ENCODE measurements at places on chromosomes 12 and 14. TPM values are rescaled to one million over a fixed set of nuclear protein-coding genes. Genes with fewer than 3 reads are reported as not detected.
A peak's percentile ranks its signal among the peaks of the same experiment; 100 is the strongest.

The LHX5 gene
- total RNA-seq: not detected

DNA sequence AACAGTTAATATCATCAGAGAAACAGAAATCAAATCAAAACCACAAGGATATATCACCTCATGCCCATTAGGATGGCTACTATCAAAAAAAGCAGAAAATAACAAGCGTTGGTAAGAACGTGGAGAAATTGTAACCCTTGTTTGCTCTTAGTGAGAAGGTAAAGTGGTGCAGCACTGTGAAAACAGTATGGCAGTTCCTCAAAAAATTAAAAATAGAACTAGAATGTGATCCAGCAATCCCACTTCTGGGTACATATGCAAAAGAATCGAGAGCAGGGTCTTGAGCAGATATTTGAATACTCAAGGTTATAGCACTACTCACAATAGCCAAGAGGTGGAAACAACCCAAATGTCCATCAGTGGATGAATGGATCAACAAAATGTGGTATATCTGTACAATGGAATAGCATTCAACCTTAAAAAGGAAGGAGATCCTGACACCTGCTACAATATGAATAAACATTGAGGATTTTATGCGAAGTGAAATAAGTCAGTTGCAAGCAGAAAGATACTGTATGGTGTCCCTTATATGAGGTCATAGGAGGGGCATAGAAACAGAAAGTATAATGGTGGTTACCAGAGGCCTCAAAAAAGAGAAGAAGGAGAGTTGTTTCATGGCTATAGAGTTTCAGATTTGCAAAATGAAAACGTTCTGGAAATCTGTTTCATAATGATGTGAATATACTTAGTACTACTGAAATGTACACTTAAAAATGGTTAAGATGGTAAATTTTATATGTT lies 131.0 kb upstream of the EEA1 start:
- DNase-seq: peak; percentile 35

DNA sequence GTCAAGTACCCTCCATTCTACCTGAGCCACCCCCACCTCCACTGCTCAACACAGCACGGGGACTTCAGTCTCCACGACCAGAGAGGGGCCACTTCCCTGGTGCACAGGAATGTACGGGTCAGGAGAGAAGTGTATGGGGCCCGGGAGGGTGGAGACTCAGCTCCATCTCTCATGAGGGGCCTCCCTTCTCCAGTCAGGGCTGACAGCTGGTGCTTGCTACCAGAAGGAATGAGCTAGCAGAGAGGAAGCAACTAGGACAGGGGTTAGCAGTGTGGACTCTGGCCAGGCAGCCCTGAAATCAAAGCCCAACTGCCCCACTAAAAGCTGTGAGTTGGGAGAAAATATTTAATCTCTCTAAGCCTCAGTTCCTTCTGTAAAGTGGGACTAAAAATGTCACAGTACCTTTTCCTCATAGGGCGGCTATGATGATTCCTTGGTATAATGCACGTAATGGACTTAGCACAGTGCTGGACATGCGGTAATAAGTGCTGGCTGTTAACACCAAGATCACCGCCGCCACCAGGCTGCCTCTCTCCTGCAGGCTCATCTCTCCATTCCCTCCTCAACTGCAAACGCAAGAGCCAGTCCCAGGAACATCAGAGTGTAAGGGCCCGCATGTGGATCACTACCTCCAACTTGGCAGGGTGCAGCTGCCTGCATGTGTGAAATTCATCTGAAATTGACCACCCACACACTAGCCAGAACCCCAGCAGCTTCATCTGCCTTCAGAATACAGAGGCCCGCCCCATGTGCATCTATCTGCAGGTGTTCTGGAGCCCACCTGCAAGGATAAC lies 14.6 kb downstream of the ACTN1 start:
- DNase-seq: peak; percentile 66

DNA sequence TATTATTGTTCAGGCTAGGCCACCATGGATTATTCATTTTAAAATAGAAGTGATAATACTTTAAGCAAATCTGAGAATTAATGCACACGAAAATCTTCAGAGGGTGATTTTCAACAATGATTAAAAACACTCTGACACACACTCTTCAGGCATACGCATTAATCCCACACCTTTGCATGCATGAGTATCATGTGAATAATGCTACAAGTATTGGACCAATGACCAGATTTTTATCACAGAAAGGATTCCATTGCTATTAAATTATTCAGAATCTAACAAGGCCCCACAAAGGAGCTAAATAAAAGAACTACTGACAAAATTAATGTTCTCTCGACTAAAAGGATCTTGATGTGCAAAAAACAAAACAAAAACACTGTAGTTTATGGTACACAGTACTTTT lies 11.1 kb downstream of the EPS8 start:
- no peak for DNase-seq

DNA sequence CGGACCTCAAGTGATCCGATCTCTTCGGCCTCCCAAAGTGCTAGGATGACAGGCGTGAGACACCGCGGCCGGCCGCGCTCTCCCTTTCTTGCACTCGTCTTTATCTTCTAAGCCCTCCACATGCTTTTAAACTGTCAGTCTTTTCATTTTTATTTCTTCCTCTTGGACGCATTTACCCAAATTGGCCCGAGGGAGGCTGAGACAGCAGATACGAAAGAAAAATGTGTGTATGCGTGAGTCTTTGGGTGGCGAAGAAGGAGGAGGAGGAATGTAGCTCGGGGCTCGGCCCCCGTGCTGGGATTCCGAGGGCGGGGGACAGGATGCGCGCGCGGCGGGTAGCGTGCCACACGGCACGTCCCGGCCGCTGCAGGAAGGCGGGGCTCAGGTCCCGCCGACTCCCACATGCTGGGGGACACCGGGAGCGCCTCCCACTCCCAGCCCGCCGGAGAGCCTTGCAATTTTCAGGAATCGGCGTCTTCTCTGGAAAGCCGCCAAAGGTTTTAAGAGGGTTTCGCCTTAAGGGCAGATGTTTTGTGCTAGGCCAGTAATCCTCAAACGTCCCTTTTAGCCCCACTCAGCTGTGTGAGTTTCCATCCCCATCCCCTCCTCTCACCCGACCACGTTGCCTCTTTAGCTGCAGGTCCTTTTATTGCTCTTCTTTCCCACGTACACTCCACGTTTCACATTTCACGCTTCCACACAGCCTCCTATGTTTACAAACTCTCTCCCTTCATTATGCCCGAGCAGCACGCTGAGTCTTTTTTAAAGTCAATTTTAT lies 34.7 kb upstream of the SLC2A3 start:
- peak; percentile 99 for DNase-seq

DNA sequence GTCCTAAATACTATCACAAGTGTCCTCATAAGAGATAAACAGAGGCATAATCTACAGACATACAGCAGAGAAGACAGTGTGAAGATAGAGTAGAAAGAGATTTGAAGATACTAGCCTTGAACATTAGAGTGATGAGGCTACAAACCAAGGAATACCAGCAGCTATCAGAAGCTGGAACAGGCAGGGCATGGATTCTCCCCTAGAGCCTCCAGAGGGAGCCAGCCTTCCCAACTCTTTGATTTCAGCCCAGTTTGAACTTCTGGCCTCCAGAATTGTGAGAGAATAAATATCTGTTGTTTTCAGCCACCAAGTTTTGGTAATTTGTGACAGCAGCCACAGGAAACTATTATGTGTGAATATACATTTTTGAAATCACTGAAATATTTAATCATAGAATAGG lies 47.2 kb downstream of the CCDC91 start:
- no peak for DNase-seq

The KCNC2 gene
- 0.22 TPM for total RNA-seq

- peak; percentile 90 for DNase-seq
Measured at GRCh38 chr12:99911081-99911480, 73.7 kb downstream of the ANKS1B start.

The UNC79 gene
- 0.27 TPM for total RNA-seq

GRCh38 chr14:100474196-100474595 lies 113.0 kb downstream of the BEGAIN start:
- no peak for DNase-seq
